ENCODE measurements at places on chromosomes 4 and X.

- no peak for DNase-seq
Measured at GRCh38 chr4:79756140-79756895, 316.7 kb downstream of the ANTXR2 start.

DNA sequence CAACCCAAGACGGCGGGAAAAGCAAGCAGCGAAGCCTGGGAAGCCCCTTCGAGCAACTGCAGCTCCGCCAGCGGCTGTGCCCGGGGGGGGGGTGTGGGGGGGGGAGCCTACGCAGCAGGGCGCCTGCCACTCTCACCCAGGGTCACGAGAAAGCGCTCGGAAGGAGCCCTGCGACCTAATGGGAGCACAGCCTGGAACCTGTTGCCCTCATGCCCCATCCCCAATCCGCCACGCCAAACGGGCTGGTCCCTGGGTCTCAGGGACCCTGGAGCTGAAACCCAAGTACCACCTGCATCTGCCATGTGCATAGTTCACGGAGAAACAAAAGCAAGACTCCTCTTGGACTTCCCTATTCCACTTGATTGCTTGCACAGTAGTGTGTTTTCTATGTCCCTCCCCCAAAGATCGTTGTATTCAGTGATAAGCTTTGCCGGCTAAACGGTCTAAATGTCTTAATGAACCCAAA lies 359 bp upstream of the GAB3 start:
- DNase-seq, result no peak

GRCh38 chr4:148634476-148634875 lies 192.3 kb upstream of the NR3C2 start:
- no peak for DNase-seq

DNA sequence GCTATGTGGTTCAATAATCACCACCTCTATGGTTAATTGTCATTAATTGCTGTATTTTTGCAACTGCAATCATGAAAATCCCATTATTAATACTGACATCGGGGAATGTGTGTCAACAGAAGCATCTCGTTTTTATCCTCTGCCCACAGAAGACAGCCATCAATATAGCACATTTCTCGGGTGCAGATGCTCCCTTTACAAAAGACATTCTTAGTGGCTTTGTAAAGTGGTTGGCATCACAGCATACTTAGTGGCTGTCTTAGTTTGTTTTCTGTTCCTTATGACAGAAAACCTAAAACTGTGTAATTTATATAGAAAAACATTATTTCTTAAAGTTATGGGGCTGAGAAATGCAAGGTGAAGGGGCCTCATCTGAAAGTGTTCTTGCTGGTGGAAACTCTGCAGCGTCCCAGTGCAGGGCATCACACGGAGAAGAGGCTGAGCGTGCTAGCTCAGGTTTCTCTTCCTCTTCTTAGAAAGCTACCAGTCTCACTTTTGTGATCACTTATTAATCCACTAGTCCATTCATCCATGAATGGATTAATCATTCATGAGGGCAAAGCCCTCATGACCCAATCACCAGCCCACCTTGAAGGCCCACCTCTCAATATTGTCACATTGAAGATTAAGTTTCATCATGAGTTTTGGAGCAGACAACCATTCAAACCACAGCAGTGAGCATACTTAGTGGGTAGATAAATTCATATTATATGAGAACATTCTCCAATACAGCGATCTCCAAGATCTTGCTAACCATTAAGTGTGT lies 1067.7 kb upstream of the PABPC4L start:
- no peak for DNase-seq

GRCh38 chrX:83658731-83659130 lies 150.6 kb downstream of the POU3F4 start:
- DNase-seq, result no peak

GRCh38 chrX:30957753-30958152 lies 68.7 kb upstream of the TAB3 start:
- no peak for DNase-seq

DNA sequence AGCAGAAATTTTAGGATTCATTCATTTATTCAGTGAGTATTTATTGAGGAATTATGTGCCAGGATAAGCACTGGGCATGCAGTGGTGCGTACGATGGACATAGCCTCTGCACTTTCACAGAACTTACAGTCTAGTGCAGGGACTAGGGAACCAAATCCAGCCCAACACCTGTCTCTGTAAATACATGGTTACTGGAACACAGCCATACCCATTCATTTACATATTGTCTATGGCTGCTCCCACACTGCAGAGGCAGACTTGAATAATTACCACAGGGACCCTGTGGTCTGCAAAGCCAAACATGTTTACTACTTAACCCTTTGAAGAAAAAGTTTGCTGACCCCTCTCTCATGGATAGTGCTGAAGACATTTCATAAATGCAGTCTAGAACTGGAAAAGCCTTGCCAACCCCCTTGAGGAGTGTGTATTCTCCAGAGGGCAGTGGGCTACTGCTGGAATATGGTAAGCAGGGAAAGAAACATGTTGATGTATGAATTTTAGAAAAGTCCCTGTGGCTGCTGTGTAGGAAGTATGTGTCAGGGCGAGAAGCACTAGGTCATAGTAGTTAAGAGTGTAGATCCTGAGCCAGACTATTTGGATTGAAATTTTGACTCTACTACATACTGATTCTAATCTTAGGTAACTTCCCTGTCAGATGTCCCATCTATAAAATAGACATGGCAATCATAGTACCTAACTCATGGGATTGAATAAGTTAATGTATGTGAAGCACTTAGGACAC lies 75.5 kb downstream of the GALNT7 start:
- DNase-seq, result no peak

DNA sequence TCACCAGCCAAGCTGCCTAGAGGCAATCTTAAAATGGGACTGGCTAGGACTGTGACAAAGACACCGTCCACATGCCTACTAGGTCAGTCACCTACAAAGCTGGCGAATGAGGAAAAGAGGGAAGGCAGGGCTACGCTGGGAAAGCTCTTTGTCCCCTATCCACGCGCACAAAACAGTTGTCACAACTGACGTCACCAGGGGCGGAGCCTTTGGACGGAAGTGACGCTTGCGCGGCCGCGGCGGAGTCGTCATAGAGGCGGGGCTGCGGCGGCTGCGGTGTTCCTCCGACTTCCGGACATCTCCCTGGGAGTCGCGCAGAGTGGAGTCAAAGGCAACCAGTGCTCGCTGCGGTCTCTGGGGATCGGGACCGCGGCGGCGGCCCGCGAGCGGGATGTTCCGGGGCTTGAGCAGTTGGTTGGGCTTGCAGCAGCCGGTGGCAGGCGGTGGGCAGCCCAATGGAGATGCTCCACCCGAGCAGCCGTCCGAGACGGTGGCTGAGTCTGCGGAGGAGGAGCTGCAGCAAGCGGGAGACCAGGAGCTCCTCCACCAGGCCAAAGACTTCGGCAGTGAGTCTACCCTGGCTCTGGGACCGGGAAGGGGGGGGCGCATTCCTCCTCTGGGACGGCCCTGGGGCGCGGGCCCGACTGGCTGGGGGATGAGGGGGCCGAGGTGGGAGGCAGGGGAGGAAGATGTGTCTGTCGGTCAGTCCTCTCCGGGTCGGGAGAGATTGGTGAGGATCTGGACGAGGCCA lies at the start of gene SYAP1:
Gene SYAP1, plus strand, starts transcription at position 279 of the 751 bp plus-strand sequence. Its CDS starts 113 bp downstream, at position 392.
- DNase-seq, result peak; percentile 91

DNA sequence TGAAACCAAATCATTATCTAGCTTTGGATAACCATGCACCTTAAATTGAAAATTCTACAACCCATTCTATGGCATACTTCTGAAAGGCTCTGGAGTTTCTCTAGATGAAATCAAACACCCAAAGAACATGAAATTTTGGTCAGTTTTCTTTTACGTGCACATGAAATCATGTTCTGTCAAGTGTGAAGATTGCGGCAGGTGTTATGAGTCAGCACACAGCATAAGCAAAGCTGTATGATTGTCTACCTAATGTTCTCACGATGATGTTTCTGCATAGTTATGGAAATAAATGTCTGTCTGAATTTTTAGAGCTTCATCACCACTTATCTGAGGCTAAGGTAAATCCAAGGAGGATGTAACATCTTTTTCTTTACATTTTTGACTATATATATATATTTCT lies 495.3 kb downstream of the IL1RAPL1 start:
- DNase-seq, result no peak

- DNase-seq, result no peak
Measured at GRCh38 chrX:135982860-135983259, 2.4 kb upstream of the SLC9A6 start.

GRCh38 chr4:47213539-47213938 lies 182.2 kb downstream of the GABRB1 start:
- DNase-seq, result no peak

DNA sequence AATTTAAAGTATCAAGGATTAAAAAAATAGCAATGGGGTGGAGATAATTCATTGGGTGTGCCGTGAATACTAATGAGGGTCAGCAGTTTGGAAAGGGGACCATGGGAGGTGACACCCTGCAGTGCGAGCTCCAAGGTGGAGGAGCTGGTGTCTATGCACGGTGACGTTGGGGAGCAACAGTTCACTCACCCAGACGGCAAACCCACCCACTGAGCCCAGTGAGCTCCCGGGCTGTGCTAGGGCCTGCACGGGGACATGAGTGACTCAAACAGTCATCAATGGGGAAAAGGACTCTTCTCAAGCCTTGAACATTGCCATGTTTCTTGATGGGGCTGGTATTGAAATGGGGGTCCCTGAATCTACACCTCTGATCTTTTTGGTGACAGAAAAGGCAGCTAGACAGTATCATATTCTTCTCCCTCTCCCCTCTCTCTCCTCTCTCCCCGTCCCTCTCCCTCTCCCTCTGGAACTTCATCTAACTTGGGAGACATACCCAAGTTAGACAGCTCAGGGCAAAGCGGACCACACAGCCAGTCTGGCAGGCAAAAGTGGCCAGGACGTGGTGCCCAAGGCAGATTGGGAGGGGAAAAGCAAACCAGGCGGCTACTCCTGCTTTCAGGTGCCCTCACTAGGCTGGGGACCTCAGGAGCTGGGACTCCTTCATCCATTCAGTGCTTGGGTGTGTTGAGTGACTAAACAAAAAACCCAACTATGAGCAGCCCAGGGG lies 26.3 kb upstream of the PPP2R2C start:
- no peak for DNase-seq
